OCI-M1 (cell line): ENCODE measurements at places on chromosomes 3 and 15.

DNA sequence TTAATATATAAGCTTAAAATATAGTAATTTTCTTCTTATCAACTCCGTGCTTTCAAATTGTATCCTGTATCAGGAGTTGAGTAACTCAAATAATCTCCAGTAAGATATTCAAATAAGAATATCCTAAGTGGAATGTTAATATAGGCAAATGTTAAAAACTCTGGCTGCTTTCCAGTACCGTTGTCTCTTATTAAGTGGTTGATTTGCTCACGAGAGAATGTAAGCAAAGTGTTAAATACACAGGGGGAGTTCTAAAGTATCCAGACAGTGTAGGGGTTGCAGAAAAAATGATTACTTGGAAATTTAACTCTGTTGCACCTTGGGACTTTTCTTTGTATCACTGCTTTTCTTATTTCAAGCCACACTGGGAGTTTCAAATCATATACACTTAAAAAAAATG, 478.9 kb upstream of the TBL1XR1 start:
- DNase-seq, result no peak

- DNase-seq, result no peak
These were observed 242.4 kb downstream of the OPA1 start for GRCh38 chr3:193835414-193835813.

GRCh38 chr15:39613271-39613670, 32.4 kb downstream of the THBS1 start:
- DNase-seq, result no peak

- DNase-seq, result no peak
These were observed 353.4 kb downstream of the CHST2 start for GRCh38 chr3:143472731-143473523.

GRCh38 chr3:74059923-74060600, 435.3 kb upstream of the PDZRN3 start:
- DNase-seq, result no peak

- peak; percentile 91 for DNase-seq
These were observed 74.3 kb upstream of the SCN5A start for GRCh38 chr3:38723569-38724391.

DNA sequence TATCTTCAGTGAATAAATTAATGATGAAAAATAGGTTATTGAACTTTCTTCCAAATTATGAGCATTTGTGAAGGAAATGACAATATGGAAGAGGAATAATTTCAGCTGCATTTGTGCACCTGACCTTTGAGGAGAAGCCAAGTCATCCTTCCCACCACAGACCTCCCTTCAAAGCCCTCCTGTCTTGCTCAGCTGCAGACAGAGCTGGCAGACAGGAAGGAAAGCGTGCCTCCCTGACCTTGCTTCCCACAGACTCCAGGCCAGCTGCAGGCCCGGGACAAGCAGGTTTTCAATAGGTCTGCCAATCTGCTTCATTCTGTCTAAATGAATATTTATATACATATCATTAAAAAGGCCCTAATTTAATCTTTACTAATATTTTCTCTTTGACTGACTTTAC, 152.9 kb upstream of the RBMS3 start:
- no peak for DNase-seq

DNA sequence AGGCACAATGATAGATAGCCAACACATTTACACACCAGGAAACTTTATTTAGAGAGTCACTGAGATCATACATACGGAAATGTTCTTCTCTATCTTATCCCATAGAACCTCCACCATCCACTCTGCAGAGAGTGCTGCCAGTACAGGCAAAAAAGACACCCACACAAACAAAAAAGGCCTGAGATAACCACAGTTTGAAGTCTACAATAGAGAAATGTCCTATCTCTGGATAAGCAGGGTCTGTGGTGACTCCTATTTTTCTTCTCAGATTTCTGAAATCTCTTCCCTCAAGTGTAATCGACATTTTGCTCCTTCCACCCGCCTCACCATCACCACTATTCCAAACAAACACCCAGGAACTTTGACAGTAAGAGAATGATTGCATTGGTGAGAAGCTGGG, 413.9 kb upstream of the NR2F2 start:
- DNase-seq, result peak; percentile 64

DNA sequence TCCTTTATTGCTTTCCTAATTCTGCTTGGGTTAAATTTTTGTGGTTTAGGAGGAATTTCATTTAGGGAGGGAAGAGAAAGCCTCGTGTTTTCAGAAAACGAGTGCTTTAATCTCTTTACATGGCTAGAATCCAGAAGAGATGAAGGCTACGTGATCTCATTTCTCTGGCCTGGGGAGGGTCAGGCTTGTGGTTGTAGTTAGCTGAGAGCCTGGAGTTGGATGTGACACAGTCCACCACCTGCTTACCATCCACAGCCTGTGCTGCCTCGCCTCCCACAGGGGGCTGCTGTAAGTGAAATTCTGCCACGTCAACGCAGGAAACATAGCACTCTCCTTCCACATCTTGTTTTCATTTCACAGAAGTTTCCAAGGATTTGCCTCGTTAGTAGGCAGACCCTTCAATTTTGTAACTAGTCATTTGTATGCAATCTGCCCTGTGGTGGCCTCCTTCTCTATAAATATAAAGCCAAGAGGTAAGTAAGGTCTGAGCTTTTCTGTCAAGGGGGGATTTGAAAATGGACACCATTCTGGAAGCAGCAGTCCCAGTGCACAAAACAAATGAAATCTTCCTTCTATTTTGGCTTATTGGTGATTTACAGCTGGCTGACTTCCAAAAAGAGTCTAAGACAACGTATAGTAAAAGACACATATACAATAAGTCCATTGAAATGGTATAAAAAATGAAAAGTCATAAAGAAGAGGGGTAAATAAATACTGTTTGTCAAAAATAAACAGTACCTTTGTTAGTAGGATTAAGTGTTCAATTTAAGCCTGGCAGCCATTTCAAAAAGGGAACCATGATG, 3.4 kb downstream of the GXYLT2 start:
- DNase-seq, result no peak

GRCh38 chr3:10514407-10515069, 9.2 kb upstream of the ATP2B2 start:
- DNase-seq, result no peak

DNA sequence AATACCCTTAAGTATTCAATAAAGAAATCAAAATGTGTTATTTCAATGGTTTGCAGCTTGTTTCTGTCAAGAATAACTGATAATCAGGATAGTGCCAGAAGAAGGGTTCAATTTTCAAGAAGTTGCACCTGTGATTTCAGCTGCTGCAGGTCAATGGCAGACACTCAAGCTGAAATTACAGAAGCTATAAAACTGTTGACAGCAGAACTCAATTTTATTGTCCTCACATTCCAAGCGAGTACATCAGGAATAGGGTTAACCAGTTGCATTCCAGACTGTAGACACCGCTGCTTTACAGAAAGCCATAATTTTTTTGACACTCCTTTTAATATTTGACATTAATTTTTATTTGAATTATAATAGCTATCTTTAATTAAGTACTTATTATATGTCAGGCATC, 364.1 kb downstream of the CGGBP1 start:
- DNase-seq, result no peak

- no peak for DNase-seq
These were observed 11.5 kb downstream of the HGD start for GRCh38 chr3:120670576-120670975.

DNA sequence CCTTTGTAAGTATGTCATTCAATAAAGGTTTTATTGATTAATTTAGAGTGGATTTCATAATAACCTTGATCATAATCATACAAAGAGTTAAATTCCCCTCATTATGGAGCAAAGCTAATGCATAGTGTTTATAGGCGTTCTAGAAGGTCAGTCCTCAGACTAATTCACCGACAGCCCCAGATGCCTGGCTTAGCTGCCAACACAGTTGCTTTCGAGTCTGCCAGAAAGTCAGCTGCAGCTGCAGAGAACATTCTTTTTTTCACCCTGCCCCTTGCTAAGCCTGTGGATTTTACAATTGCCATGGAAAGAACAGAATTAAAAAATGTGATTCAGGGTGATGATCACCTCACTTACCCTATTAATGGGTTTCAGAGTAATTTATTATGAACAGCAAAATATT, 21.2 kb downstream of the CADM2 start:
- no peak for DNase-seq

GRCh38 chr3:105653166-105653565, 215.6 kb downstream of the CBLB start:
- DNase-seq, result no peak

GRCh38 chr15:62994975-62995681, 47.4 kb upstream of the TPM1 start:
- no peak for DNase-seq

- DNase-seq, result no peak
These were observed 365.6 kb downstream of the TIGIT start for GRCh38 chr3:114659109-114660061.

GRCh38 chr15:97522347-97522746, 438.2 kb upstream of the ARRDC4 start:
- no peak for DNase-seq

- DNase-seq, result no peak
These were observed 241.6 kb downstream of the KCNMB2 start for GRCh38 chr3:178777718-178778411.

GRCh38 chr3:137471130-137471529, 293.0 kb upstream of the SOX14 start:
- DNase-seq, result no peak

GRCh38 chr3:12444582-12445471, 39.5 kb upstream of the TSEN2 start:
- peak; percentile 9 for DNase-seq

DNA sequence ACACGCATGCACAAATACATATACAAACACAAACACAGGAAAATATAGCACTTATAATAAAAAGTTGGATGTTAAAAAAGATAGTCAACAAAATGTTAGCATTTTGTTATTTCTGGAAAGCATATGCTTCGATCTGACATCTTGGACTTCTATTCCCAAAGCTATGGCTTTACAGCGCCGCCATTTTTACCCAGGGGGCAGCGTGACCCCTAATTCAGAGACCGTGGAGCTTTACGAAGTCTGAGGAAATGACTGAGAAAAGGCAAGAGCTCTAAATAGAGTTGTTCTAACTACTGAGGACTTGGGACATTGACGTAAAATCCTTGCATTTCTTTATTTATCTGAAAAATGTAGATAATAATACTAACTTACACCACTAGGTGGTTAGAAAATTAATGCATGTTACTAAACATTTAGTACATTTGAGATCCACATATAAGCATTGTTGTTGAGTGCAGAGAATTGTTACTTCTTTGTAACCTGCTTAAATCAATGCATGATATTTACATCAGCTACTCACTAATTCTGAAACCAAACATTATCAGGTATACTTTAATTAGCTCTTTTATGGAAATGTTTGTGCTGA, 155.4 kb downstream of the TP63 start:
- DNase-seq, result no peak

- DNase-seq, result no peak
These were observed 282.1 kb downstream of the VGLL3 start for GRCh38 chr3:86708893-86709292.

GRCh38 chr3:126083138-126083445, 832 bp downstream of the SLC41A3 start:
- DNase-seq, result no peak

DNA sequence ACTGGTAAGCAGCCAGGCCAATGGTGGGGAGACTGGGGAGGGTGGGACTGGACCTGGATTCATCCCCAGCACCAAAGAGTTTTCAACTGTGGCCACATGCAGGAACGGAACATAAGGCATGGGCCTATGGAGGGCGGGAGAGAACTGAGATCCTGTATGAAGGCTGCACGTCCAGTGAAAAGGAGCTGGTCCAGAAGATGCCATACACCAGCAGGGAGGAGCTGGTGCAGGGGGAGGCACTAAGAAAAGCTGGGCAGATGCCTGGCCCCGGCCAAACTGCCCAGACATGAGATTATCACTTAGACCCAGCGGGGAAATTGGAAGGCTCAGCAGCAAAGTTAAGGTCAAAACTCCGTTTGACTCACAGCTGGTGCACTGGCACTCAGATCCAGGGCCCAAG, 58.1 kb upstream of the MCF2L2 start:
- no peak for DNase-seq

GRCh38 chr3:26560081-26560480, 62.5 kb upstream of the LRRC3B start:
- DNase-seq, result no peak

DNA sequence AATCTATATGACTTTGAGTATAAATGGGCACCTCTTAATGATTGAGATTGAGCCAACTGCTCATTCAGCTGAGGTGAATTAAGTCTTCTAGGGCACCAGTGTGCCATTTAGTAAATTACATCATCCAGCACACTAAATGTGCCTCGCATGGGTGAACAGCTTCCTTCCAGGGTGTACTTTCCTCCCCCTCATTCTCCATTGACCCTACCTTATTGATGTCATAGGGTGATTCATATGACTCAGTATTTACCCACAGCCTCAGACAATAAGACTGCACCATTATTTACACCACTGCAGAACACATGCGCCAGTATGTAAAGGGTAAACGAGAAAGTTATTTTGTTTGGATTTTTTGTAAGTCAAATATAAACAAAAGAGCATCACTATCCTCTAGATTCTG, 185.2 kb upstream of the ARL6 start:
- DNase-seq, result no peak

- no peak for DNase-seq
These were observed 96.3 kb upstream of the BCL6 start for GRCh38 chr3:187841560-187841959.

DNA sequence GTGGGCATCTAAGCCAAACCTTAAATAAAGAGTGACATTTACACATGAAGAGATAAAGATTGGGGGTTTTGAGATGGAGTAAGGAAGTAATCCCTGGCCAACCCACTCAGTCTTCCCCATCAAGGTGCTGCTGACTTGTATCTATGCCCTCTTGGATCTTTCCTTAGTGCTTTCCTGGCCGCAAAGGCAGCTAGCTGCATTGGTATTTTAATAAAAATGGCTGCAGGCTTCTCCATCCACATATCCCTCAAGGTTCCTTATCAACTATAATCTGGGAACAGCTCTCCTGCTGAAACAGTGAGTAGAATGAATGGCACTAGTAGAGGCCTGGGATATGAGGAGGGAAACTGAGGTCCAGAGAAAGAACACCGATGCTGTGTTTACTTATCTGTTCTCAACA, 122.2 kb upstream of the ANKRD28 start:
- no peak for DNase-seq

GRCh38 chr3:65667963-65668362, 370.8 kb downstream of the MAGI1 start:
- no peak for DNase-seq

DNA sequence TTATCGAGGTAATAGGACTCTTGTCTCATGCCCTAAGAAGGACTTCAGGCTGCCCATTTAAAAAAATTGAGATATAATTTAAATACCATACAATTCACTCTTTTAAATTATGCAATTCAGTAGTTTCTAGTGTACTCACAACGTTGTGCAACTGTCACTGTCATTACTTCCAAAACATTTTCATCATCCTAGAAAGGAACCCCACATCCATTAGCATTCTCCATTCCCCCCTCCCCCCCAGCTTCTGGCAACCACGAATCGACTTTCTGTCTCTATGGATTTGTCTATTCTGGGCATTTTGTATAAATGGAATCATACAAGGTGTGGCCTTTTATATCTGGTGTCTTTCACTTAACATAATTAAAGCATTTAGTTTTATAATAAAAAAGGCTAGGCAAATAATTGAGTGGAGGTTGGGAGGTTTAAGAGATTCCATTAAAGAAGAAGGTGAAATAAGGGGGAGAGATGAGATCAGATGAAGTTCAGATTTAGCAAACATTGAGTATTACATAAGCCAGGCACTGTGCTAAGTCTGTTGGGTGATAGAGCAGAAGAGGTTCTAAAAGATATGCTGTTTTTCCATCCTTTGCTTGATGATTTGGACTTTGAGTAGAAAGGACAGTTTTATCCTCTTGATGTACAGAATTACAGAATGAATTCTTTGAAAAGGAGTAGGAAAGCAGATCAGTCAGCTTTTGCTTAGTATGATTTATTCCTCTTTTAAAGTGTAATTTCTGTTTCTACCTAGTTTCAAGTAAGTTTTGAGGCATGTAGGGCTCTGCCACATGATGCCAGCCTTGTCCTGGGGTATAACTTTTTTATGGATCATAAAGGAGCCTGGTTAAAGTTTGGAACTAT, 36.3 kb downstream of the UBE2E2 start:
- no peak for DNase-seq
